ENCODE measurements at places on chromosomes 5 and 9. TPM values are rescaled to one million over a fixed set of nuclear protein-coding genes. Genes with fewer than 3 reads are reported as not detected.

The SLC6A18 gene
- not detected for total RNA-seq

The IL3 gene
- total RNA-seq: not detected

The SPARC gene
- total RNA-seq: 1,125 TPM

The FBP1 gene
- total RNA-seq: 3.5 TPM

The DIRAS2 gene
- not detected for total RNA-seq
